Left lung (tissue), 14 donors: ENCODE measurements at places on chromosomes 3 and 15. TPM values are rescaled to one million over a fixed set of nuclear protein-coding genes. Genes with fewer than 3 reads are reported as not detected.

GCNT3 gene
- polyA plus RNA-seq, result 0.74 TPM

DHX30 gene
- polyA plus RNA-seq, result 53.7 TPM

PRC1 gene
- 84.2 TPM for polyA plus RNA-seq

CFAP100 gene
- polyA plus RNA-seq, result 6.1 TPM

PAQR9 gene
- polyA plus RNA-seq, result not detected

TUSC7 gene
- polyA plus RNA-seq, result not detected
